ENCODE measurements at places on chromosomes 3 and 15. TPM values are rescaled to one million over a fixed set of nuclear protein-coding genes. Genes with fewer than 3 reads are reported as not detected.

Gene ALDH1A2
- total RNA-seq: 1.9 TPM

DNA sequence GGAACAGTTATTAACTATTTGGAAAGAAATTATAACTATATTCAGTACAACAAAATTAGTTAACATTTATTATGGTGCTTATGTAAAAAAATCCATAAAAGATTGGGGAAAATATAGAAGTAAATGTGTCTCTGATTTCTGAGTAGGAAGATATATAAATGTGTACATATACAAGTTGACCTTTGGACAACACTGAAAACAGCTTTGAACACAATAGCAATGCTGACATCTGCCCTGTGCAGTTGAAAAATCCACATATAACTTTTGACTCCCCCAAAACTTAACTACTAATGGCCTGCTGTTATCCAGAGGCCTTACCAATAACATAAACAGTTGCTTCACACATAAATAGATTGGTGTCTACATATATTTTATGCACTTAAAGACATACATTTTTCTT lies 12.3 kb downstream of the TIMMDC1 start:
- DNase-seq: no peak

- peak; percentile 79 for DNase-seq
Observed at GRCh38 chr15:33013827-33014445, 180.6 kb downstream of the FMN1 start.

DNA sequence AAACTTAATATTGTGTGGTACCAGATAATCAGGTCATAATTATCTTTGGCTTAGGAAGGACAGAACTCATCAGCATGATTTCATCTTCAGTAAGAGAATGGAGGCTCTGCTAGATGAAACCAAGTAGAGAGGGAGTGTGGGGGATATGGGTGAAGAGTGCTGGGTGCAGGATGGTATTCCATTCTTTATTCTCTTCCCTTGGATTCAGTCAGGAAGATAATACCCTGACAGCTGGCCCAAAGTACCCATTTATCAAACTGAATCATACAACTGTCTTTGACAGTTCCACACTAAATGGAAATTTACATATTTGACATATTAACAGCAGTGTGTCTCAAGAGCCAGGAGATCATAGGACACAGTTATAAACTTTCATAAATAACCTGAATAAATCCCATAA lies 44.7 kb downstream of the GOLIM4 start:
- DNase-seq: no peak

Gene C3orf85
- not detected for total RNA-seq

- no peak for DNase-seq
Observed at GRCh38 chr15:85690561-85691231, 104.0 kb downstream of the KLHL25 start.

DNA sequence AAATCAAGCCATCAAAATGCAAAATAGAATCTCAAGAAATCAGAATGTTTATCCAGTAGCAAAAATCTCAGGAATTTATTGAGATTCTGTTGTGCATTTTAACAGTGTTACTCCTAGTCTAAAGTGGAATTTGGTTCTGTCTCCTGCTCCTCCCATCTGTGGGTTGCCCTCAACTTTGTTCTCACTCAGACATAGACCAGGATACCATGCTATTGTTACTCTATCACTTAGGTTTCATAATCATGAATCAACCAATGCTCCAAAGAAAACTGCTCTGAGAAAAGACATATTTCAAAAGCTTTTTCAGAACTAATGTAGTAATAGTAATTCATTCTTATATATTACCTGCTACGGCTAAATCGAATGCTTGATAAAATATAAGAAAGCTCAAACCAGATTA lies 274.7 kb downstream of the RBMS3 start:
- DNase-seq: no peak

Gene CORO2B
- total RNA-seq: 0.46 TPM

- DNase-seq: no peak
Observed at GRCh38 chr3:156750191-156750873, 75.8 kb upstream of the LEKR1 start.

Gene SUCNR1
- total RNA-seq: not detected

Gene SERPINI1
- total RNA-seq: 3.0 TPM

Gene DNAH12
- under 0.01 TPM for total RNA-seq

DNA sequence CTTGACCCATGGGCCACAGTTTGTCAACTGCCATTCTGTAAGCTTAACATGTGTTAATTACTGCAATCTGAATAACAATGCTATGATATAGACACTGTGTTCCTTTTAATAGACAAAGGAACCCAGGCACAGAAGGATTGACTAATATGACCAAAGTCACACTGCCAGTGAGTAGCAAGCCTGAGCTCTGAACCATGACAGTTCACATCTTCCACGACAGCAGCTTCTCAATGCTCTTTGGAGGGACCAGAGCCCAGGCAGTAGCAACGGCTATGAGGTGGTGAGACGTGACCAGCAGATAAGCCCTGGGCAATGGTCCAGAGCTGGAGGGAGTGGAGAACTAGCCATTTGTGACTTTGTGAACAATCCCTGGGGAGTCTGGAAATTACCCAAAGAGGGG lies 19.4 kb downstream of the CA12 start:
- DNase-seq: no peak

Gene GATA2
- total RNA-seq: not detected

DNA sequence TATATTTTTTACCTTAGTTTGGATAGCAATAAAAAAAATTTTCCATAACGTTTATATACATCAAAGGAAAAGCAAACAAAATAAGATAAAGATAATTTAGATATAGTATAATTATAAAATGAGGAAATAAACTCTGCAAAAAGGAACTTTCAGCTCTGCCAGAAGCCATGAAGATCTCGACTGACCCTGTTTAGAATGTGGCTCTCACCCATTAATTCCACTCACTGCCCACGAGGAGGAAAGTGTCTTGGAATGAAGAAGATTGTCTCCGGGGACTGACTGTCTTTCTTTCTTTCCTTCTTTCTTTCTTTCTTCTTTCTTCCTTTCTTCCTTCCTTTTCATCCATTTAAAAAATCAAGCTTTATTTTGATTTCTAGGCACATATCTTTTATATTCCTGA lies 20.1 kb upstream of the PRR20G start:
- DNase-seq: no peak

DNA sequence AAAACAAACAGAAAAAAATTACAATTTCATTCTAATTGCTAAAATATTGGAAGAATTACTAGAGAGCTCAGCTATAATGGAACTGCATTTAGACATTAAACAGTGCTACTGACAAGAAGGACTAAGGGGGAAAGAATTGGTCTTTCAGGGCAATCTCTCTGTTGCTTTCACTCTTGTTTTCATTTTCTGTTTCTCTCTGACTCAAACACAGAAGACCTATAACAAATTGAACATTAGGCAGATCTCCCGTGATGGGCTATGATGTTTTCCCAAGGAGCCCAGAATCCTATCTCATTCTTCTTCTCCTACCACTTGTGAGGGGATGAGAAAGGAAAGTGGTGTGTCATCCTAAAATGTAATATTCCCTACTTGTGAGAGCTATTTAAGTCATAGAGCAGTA lies 358.0 kb upstream of the TGFBR2 start:
- no peak for DNase-seq

Gene CIAO2A
- total RNA-seq: 88.4 TPM

GRCh38 chr3:119529883-119530282 lies 29.5 kb downstream of the CD80 start:
- peak; percentile 42 for DNase-seq

Gene CPN2
- not detected for total RNA-seq

DNA sequence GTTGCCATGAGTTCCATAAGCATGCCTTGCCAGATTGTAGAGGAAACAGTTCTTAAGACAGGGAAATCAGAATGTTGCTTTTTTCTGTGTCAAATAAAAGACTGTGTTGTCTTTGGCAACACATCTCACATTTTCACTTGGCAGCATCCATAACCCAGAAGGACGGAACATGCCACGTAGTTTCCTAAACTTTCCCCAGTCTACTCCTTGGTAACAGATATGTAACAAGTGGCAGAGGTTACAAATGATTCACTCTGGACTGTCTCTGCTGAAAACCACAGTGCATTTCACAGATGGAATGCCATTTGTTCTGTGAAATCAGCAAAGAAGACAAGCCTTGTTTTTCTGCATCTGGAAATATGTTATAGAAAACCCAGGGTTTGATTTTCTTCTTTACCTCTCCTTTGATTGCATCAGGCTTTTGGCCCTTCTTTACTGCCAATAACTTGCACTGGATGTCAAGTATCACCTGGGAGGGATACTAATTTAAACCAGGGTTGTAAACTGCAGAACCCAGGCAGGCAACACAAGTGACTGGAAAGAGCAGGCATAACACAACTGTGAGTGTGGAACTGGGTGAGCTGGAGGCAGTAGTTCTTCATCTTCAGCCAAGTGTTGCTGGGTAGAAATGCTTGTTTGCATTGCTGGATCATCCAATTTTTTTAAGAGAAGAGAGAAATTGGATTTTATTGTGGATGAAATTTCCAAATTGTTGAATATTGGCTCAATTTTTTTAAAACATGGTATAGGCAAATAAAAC lies 124.4 kb upstream of the FOXB1 start:
- DNase-seq: peak; percentile 53

- DNase-seq: peak; percentile 16
Observed at GRCh38 chr15:49225572-49226281, 55.7 kb downstream of the GALK2 start.

Gene SPESP1
- total RNA-seq: 6.2 TPM

DNA sequence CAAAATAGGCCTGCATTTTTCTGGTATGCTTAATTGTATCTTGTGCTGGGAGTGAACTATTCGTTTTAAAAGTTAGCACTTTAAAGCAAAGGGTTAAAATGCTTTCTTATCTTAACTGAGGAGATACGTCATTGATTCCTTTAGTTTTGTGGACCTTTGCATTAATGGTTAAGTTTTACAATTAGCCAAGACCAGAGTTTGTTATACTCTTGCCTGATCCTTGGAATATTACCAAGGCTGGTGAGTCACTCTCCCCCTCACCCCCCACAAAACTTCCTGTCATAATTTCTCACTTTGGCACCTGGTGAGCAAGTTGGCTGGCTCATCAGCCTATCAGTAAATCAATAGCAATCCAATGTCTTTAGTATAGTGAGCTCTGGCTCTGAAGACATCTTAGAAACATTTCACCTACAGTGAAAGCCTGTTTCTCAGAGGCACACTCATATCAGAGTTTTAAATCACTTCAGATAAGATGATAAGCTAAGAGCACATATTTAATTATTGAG lies 26.7 kb downstream of the SLC2A2 start:
- peak; percentile 79 for DNase-seq

Gene HTR3E
- total RNA-seq: not detected

DNA sequence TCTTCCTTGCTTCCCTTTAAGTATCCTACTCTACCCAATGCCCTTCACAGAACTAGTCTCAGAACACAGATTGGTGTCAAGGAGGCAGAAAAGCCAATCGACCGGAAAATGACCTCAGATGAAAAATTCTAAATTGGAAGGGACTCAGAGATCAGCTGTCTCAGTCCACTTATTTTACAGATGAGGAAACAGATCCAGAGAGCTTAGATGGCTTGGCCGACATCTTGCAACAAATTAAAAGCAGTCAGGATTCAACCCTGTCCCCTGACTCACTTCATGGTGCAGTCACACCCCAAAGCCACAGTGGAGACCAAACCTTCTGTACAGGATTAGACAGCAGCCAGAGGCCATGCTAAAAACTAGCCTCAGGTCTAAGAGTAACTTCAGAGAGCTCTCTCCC lies 169.3 kb upstream of the BHLHE40 start:
- DNase-seq: no peak

Gene MORC1
- total RNA-seq: not detected

Gene TMC3
- total RNA-seq: not detected

- DNase-seq: no peak
Observed at GRCh38 chr15:89591834-89592233, 16.6 kb downstream of the TICRR start.

DNA sequence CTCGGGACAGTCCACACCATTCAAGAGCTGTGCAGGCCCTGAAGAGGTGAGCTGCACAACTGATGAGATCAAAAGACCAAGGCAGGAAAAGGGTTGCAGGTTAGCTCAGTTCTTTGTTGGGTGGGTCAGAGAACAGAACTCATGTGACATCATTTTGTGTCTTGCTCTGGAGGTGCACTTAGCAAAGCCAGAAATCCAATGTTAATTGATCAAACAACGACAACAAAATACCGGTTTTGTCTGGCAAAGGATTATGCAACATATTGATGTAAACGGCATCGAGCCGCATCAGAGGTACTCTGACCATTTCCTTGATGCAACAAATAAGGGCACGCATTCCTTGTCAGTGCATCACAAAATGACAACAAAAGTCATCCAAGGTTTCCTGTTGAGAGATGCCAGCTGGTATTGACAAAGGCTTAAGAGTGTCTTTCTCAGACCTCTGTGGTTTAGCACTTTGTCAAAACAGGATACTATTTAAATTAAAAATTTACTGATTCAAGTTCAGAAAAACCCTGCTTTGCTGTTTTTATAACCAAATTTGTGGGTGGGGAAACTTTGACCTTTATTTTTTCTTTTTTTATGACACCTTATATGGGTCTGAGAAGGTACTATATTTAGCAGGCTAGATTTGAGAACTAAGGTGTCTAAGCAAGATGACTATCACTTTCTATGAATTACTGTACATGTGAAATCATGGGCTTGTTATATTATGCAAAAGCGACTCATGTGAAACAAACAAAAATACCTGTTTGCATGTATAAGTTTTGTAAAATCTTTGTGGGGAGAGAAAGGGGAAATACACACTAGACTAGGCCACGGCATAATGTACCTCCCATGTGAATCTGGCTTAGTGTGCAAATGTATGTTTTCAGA lies 496.1 kb downstream of the FOXP1 start:
- no peak for DNase-seq

Gene ROPN1B
- total RNA-seq: not detected

DNA sequence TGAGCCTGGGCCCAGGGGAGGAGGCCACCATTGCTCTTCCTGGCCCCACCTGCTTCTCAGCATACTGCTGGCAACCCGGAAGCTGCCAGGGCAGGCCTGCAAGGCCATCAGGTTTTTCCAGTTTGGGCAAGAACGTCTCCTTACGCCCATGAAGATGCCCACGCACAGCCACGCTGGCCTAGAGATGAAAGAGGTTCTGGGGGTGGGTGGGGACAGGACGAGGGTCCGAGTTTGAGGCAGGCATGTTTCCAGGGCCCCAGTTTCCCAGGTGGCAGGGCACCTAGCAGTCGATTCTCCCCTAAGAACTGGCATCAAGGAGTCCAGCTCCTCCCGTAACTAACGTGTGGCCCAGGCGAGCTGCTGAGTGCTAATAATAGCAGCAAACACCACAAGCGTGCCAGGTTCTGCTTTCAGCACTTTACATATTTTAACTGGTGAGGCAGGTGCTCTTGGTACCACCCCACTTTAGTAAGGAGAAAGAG lies 45.8 kb downstream of the ZNF710 start:
- DNase-seq: no peak

Gene GOLGA6D
- total RNA-seq: not detected

DNA sequence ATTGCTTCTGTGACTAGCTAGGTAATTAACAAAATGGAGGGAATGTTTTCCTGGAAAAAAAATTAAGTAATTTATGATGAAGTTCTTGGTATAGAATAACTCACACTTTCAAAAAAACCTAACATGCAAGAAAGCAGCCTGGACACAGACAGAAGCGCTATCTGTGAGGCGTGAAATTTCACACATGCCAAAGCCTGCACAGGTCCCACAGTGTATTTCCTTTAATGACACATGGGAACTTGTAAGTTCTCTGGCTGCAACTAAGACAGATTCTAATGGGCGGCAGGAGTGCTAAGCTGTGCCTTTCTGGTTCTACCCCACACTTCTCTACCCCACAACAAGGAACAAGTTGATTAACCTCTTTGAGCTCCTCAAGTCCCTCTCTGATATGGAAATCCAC lies 84.9 kb upstream of the NEO1 start:
- DNase-seq: no peak
